HCT116 (cell line): ENCODE measurements at places on chromosomes 6 and 20.
A peak's percentile ranks its signal among the peaks of the same experiment; 100 is the strongest.

DNA sequence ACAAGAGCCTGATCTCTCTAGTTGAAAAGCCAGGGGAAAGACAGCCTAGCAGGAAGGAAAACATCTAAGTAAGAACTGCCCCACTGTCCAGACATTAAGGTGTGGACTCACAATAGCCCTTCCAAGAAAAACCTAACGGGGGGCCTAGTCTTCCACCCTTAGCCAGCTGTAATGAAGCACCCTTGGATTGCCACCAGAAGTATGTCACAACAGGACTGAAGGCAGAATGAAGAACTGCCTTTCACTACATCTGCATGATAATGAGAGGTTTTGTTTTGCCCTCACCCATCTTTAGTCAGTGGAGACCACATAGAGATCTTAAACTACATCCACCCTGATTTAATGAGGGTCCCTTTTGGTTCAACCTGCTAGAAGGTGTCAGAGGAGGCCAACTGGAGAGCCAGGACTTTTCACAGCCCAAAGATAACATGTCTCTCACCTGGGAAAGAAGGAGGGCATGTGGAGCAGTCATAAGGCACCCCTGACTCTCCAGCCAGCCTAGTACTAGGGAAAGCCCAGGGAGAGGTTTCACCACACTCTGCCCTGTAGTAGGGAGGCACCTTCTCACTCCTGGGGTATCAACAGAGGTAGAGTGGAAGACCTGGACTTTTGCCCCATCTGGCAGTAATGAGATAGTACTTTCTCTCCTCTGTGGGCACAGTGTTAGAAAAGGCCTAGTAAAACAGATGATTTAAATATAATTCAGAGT is 1017.4 kb upstream of the MANEA start:
- no peak overlapping the region for H3K4me3 ChIP-seq
- no peak overlapping the region for H3K27ac ChIP-seq
- H3K36me3 ChIP-seq, result no peaks in the 10 kb centered on the region
- H3K4me1 ChIP-seq, result no peaks in the 10 kb centered on the region

DNA sequence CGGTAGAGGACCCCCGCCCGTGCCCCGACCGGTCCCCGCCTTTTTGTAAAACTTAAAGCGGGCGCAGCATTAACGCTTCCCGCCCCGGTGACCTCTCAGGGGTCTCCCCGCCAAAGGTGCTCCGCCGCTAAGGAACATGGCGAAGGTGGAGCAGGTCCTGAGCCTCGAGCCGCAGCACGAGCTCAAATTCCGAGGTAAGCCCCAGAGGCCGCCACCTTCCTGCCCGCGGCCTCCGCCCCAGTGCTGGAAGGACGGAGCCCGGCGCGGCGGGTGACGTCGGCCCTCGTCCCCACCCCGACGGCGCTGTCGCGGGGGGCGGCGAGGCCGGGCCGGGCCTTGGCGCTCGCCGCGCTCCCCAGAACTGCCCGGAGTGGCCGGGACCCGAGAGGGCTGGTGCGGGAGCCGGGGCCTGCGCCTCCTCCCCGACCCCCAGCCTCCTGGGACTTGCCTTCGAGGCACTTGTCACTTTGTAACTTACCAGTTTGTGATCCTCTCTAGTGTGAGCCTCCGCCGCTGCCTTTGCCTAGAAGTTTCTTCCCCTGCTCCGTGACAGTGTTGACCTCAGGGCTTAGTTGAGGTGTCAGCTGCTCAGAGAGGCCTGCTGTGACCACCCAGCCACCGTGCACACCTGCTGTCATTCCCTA is 417 bp downstream of the VAPB start:
- H3K36me3 ChIP-seq, result peaks cover 11% of the 10 kb centered on the region; the same call in 1 of the 2 replicates
- no peak for DNase-seq
- H3K4me3 ChIP-seq, result peak overlapping the region; percentile 92
- no peaks in the 10 kb centered on the region for H3K27me3 ChIP-seq

DNA sequence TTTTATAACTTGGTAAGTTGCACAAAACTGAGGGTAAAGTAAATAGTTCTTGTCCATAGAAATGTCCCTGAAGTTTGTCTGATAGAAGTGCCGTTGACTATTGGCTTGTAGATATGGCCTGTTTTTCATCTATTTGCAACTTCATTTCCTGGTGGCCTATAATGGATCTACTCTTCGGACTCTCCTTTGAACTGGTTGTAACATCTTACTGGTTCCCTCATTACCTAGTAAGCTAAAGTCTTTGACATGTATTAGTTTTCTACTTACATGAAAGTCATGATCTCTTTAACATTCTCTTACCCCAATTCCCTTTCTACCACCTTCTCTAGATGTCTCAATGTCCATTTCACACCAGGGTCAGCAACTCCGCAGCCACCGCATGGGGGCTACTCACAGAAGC is 146.3 kb downstream of the GRM4 start:
- H3K36me3 ChIP-seq, result no peaks in the 10 kb centered on the region
- no peak for DNase-seq
- H3K4me3 ChIP-seq, result no peak overlapping the region

GRCh38 chr20:33026072-33026778 is 5.2 kb upstream of the BPIFB6 start:
- H3K4me3 ChIP-seq, result no peak overlapping the region
- H3K4me1 ChIP-seq, result no peaks in the 10 kb centered on the region
- peaks cover 29% of the 10 kb centered on the region; the same call in 1 of the 2 replicates for H3K27me3 ChIP-seq
- no peak overlapping the region for H3K27ac ChIP-seq
- DNase-seq, result no peak
- H3K36me3 ChIP-seq, result no peaks in the 10 kb centered on the region

- peaks cover 12% of the 10 kb centered on the region for H3K4me1 ChIP-seq
- H3K4me3 ChIP-seq, result no peak overlapping the region
- no peaks in the 10 kb centered on the region for H3K36me3 ChIP-seq
These were observed 18.8 kb downstream of the RIPOR3 start for GRCh38 chr20:50672400-50673145.

DNA sequence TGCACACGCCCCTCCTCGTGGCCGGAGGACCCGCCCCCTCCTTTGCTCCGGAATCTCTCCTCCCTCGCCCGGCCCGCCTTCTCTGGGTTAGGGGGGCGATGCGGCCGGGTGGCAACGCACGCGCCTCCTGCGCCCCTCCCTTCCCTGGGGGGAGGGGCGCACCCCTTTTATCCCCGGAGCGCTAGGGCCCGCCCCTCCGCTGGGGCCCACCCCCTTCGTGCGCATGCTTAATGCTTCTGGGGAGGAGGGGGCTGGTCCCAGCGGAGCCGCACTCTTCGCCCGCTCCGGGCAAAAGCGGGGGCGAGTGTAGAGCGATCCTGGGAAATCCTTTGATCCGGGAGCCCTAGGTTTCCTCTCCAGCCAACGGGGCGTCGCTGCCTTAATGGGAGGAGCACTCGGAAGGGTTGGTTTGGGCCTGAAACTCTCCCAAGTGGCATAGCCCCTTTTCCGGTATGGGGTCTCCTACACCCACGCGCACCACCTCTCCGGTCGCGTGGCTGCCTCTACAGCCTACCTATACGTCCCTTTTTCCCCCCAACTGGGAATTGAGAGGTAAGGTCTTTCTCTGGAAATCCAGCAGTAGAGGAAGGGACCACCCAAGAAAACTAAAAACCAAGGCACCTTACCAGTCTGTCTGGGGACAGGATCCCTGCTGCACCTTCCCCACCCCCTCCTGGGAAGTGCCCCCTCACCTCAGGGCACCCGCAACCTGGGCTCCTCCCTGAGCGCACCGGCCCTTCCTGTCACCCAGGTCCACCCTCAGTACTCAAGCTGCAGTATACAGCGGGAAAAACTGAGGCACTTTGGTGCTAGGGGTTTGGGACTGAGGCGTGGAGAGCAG is 2.1 kb downstream of the SOX12 start:
- H3K27ac ChIP-seq, result peak overlapping the region; percentile 99
- no peaks in the 10 kb centered on the region for H3K27me3 ChIP-seq
- no peaks in the 10 kb centered on the region for H3K36me3 ChIP-seq

- H3K36me3 ChIP-seq, result no peaks in the 10 kb centered on the region
- H3K4me3 ChIP-seq, result no peak overlapping the region
- H3K27ac ChIP-seq, result no peak overlapping the region
- DNase-seq, result no peak
- H3K27me3 ChIP-seq, result no peaks in the 10 kb centered on the region
These were observed 41.9 kb upstream of the ADGRF5 start for GRCh38 chr6:46963626-46964025.

- no peaks in the 10 kb centered on the region for H3K27me3 ChIP-seq
- H3K36me3 ChIP-seq, result no peaks in the 10 kb centered on the region
- H3K4me3 ChIP-seq, result no peak overlapping the region
- no peak for DNase-seq
These were observed 209.3 kb upstream of the CST7 start for GRCh38 chr20:24739746-24740145.

- no peaks in the 10 kb centered on the region for H3K27me3 ChIP-seq
- H3K4me1 ChIP-seq, result no peaks in the 10 kb centered on the region
- H3K27ac ChIP-seq, result no peak overlapping the region
- H3K36me3 ChIP-seq, result no peaks in the 10 kb centered on the region
These were observed 44.0 kb upstream of the TRAM2 start for GRCh38 chr6:52620906-52621190.

DNA sequence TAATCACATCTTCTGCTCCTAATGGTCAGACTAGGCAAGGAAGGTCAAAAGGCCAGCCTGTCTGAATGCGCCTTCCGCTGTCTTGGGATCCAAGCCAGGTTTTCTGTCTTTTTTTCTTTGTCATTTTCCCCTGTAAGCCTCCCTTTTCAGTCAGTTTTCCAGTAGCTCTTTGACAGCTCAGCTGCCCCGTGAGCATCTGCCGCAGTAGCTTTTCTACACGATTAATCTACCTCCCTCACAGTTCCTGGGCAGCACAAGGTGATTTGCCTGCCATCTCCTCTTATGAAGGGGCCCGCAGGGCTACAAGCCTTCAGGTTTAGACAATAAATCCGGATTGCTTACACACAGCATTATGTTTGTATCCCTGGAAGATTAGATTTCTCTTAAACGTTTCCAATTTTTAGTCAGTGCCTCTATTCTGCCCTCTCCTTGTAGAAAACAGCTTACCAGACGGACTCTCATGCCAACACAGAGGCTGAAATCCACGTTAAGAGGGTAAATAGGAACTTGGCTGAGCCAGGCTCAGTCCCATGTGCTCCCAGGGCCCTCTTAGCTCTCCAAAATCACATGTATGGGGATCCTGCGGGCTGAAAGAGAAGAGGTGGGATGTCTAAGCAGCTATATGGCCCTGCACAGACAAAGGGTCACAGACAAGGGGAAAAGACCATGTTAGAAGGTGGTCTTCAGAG is 77.2 kb downstream of the LY86 start:
- H3K27ac ChIP-seq, result no peak overlapping the region
- H3K4me1 ChIP-seq, result no peaks in the 10 kb centered on the region
- H3K36me3 ChIP-seq, result no peaks in the 10 kb centered on the region

GRCh38 chr20:36218380-36219064 is 17.8 kb upstream of the AAR2 start:
- DNase-seq, result no peak
- H3K4me1 ChIP-seq, result peaks cover 3% of the 10 kb centered on the region; the same call in 1 of the 2 replicates
- H3K36me3 ChIP-seq, result peaks cover 2% of the 10 kb centered on the region; the same call in 1 of the 2 replicates
- no peak overlapping the region for H3K4me3 ChIP-seq
- H3K27me3 ChIP-seq, result no peaks in the 10 kb centered on the region
- H3K27ac ChIP-seq, result no peak overlapping the region

DNA sequence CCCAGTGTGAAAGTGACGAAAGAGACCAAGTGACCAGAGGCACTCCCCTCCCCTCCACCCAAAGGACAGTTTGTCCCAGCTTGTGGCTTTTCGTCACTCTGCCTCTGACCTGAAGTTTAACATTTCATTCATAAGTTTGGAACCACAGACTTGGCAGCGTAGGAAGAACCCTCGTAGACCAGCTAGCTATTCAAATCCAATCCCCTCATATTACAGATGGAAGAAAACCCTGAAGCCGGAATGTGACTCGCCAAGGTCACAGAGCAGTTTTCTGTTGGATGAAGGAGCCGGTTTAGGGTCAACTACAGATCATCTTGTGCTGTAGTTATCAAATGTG is 3.9 kb upstream of the SYS1 start:
- no peaks in the 10 kb centered on the region for H3K36me3 ChIP-seq
- no peak overlapping the region for H3K27ac ChIP-seq
- H3K27me3 ChIP-seq, result no peaks in the 10 kb centered on the region
- H3K4me3 ChIP-seq, result no peak overlapping the region
- DNase-seq, result no peak
- peaks cover 64% of the 10 kb centered on the region for H3K4me1 ChIP-seq

GRCh38 chr6:44489910-44490604 is 102.6 kb downstream of the CDC5L start:
- H3K4me1 ChIP-seq, result peaks cover 5% of the 10 kb centered on the region; the same call in 1 of the 2 replicates
- peak; percentile 16 for DNase-seq
- H3K4me3 ChIP-seq, result no peak overlapping the region
- H3K36me3 ChIP-seq, result no peaks in the 10 kb centered on the region
- H3K27me3 ChIP-seq, result no peaks in the 10 kb centered on the region

DNA sequence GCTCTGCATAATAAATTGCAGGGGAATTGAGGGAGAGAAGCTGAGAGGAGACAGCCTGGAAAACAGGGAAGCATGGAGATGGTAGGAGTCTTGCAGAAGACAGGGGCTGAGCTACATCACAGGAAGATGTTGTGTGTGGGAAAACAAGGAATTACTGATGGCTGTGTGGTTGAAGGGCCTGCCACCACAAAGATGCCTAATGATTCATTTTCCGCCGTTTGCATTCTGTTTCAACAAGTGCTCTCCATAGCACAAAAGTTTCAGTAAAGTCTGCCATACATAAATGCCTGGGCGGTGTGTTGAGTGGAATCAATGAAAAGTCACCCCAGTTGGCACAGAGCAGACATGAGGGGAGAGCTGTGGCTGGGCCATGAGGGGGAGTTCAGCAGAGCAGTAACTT is 5.6 kb upstream of the KLHL31 start:
- H3K4me1 ChIP-seq, result peaks cover 21% of the 10 kb centered on the region
- no peak overlapping the region for H3K27ac ChIP-seq
- H3K4me3 ChIP-seq, result no peak overlapping the region
- no peak for DNase-seq
